ENCODE measurements at places on chromosomes 16 and 17.

GRCh38 chr16:57754354-57755060, 18.9 kb downstream of the KATNB1 start:
- DNase-seq, result no peak

DNA sequence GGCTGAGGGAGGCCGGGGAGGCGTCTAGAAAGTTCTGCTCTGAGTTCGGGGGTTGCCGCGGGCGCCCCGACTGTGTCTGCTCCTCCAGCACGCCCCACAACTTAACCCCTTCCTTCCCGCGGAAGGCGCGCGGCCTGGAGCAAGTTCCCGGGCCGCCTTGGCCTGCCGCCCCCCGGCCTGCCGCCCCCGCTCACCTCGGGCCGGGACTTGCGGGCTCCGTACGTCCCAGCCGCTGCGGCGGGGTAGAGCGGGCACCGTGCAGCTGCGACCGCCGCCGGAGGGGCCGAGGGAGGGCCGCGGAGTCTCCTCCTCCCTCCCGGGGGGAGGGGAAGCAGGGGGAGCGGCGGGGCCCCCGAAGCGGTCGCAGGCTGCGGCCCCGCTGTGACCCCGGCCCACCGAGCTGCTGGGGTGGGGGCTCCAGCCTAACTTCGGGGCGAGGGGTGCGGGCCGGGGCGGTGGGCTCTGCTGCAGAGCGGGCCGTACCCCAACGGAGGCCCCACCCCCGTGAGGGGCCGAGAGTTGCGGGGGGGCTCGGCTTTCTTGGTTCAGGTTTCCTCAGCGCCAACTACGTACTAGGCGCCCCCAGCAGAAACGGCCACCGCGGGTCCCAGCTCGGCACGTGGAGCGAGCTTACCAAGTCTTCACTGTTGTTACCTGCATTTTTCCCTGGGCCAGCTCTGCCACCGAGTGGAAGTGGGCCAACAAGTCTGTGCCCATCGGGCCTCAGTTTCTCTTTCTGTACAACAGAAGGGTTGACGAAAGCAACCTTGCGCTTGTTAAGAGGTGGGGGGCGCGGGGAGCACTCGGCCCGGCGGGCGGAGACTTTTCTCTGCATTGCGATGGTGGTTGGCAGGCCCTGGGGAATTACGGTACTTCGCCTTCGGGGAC, at the start of gene CCDC102A:
Gene CCDC102A (minus strand): TSS at position 266 of the 888 bp plus-strand sequence. CDS start 7,394 bp downstream, outside the sequence.
- no peak for DNase-seq

DNA sequence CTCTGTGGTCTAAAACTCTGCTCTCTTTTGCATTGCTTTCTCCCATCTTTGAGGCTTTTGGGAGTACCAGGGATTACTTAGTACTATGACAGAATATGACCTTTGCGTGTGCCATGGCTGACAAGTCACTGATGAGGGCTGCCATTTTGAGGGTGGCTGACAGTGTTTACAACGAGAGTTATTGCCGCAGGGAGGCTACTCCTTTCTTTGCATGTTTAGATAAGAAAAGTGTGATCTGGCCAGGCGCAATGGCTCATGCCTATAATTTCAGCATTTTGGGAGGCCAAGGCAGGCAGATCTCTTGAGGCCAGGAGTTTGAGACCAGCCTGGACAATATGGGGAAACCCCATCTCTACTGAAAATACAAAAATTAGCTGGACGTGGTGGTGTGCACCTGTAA, 77.5 kb downstream of the GSG1L start:
- DNase-seq, result no peak

DNA sequence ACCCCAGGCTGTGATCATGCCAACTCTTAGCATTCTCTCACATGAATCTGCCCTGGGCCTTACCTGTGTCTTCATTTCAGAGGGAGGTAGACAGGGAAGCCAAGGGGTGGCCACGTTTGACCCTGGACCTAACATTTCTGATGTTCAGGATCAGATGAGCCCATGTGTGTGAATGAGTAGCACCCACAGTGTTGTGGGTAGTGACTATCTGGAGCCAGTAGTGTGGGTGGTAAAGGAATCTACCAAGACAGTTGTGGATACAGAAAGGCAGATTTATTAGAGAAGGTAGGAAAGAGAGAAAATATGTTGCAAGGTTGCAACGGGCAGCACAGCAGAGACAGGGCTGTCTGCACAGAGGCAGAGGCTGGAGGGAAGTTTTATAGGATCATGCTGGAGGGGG, 60.5 kb downstream of the TK2 start:
- DNase-seq, result no peak

GRCh38 chr17:7184091-7184488, 4.9 kb upstream of the ASGR1 start:
- no peak for DNase-seq

DNA sequence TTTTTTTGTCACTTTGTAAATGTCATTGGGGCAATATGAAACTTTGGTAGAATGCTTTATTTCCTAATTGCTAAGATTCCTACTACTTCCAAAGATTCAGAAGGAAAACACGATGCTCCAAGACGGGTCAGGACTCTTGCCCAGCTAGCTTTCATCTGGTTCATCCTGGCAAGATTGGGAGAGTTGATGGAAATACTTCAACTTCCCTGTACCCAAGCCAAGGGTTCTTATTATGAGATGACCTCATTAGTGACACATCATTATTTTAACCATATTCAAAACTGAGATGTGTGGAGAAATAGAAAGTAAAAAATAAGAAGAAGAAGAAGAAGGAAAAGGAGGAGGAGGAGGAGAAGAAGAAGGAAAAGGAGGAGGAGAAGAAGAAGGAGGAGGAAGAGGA, 25.6 kb downstream of the SOX9 start:
- DNase-seq, result no peak

GRCh38 chr17:17518014-17518413, 21.8 kb upstream of the RASD1 start:
- no peak for DNase-seq

DNA sequence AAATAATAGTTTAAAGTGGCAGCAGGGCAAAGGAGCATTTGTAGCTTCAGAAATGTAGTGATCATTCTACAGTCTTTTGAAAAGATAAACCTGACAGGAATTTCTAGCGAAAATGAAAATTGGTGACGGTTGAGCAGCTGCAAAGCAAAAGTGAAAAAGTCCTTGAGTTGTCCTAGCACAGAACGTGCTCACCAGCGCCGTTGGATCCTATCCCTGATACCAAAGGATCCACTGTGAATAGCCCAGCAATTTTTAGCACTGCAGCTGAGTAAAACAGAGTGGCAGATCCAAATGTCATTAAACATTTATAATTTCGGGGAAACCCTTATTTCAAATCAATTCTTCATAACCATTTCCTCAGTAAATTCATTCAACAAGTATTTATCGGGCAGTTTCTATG, 453.8 kb upstream of the HSBP1 start:
- no peak for DNase-seq

DNA sequence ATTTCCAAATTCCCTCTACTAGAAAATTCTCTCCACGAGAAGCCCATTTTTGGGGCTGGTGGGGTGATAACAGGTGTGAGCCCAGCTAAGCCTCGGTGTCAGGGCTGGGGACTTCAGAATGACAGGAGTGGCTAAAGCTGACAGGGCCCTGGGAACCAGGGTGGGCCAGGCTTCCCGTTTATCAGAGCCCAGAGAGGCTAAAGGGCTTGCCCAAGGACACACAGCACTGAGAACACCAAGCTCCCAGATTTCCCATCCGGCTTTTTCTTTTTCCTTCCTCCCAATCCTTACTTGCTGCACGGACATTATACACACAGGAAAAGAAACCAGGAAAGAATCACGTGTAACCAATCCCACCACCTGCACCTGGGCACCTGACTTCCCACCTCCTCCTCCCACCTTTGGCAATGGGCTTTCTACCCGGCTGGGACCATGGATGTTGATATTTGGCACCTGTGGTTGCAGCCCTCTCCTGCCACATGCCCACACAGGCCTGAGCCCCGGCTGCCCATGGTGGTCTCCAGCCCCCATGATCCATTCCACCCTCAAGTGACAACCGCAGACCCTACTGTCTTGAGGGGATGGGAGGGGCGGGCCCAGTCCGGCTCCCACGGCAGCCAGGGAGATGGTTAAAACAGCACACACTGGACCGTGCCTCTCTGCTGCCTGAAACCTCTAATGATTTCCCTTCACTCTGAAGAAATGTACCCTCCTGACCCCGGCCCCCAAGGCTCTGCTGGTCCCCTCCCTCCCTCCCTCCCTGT, 78.9 kb downstream of the ENGASE start:
- DNase-seq, result no peak

- DNase-seq, result no peak
Measured at GRCh38 chr17:4539025-4539424, 16.2 kb downstream of the MYBBP1A start.

GRCh38 chr16:9126609-9127008, 35.2 kb downstream of the HAPSTR1 start:
- no peak for DNase-seq

- no peak for DNase-seq
Measured at GRCh38 chr16:78177987-78178386, 78.5 kb downstream of the WWOX start.

- no peak for DNase-seq
Measured at GRCh38 chr16:23357761-23358290, 55.7 kb downstream of the SCNN1B start.

- no peak for DNase-seq
Measured at GRCh38 chr16:53982631-53983042, 278.7 kb downstream of the FTO start.

- DNase-seq, result no peak
Measured at GRCh38 chr16:24204150-24204665, 51.9 kb upstream of the CACNG3 start.

DNA sequence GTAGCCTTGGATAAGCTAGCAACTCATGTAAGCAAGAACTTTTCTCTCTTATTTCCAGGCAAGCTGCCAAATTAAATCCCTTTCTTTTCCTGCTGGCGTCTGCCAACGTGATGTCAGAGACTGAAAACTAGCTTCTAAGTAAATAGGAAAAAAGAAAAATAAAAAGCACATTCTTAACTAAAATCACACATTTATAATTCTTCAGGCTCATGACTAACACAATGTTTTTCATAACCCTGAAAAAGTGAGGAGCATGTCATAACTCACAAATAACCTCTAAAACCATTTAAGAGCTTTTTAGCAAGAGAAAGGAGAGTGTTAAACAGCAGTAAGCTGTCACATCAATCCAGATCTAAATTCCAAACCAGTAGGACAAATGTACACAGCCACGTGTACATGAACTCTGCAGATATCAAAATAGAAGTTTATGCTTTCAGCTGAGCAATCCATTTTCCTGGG, 110.0 kb downstream of the N4BP1 start:
- DNase-seq, result no peak

- DNase-seq, result no peak
Measured at GRCh38 chr16:80459331-80459777, 81.4 kb upstream of the DYNLRB2 start.

DNA sequence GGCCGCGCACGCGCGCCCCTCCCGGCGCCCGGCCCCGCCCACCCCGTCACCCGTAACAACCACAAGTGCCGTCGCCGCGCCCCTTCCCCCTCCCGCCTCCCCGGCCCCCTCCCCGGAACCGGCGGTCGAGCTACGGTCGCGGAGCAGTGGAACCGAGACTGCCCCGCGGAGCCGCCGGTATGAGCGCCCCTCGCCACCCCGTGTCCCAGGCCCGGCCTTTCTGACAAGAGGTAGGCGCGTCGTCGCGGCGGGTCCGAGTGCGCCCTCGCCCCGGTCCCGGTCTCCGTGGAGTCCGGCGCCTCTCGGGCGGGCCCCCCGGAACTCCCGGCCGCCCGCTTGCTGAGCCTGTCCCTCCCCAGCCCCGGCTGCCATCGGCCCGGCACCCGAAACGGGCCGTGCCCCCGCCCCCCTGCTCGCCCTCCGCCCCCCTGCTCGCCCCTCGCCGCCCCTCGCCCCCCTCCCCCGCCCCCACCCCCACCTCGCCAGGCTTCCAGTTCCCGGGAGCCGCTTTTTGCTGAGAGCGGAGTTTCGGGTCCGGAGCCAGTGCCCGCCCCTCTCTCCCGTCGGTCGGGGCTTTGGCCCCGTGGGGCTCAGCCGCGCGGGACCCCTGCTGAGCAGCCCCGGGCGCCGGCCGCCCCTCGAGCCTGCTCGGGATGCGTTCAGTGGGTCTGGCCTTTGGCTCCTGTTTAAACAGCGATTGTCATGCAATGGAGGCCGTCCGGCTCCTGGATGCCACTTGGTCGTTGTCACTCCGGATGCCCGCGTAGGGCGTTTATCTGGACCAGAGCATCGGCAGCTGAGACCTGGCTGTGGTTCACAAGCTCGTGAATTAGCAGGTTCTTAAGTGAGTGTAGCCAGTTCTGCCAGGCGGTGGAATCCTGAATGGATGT, at the start of gene SEC14L1:
Gene SEC14L1 (plus strand): TSS at position 92 of the 890 bp plus-strand sequence. CDS start 2,628 bp downstream, outside the sequence.
- DNase-seq, result no peak

GRCh38 chr16:72162105-72162692, 9.8 kb downstream of the PMFBP1 start:
- no peak for DNase-seq

DNA sequence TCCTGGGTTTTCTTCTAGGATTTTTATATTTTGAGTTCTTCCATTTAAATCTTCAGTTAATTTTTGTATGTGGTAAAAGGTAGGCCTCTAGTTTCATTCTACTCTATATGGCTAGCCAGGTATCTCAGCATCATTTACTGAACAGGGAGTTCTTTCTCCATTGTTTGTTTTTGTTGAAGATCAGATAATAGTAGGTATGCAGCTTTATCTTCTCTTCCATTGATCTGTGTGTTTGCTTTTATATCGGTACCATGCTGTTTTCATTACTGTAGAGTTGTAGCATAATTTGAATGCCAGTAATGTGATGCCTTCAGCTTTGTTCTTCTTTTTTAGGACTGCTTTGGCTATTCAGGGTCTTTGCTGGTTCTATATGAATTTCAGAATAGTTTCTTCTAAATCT, 77.3 kb downstream of the USP22 start:
- DNase-seq, result no peak

DNA sequence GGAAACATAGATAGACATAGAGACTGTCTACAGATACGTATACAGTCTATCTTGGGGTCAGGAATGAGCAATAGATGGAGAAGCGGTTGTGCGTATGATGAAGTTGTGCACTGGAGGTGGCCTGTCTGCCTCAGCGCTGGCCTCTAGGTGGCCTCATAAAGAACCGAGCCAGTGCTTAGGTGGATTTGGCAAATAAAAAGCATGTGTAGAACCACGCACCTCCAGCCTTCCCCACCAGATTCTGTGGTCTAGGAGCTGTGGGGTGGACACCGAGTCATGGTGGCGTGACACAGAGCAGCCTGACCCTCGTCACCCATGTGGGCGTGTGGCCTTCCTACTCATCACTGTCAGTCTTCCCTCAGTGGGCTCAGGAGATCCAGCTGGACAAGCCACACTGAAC, 34.0 kb downstream of the PGS1 start:
- no peak for DNase-seq

DNA sequence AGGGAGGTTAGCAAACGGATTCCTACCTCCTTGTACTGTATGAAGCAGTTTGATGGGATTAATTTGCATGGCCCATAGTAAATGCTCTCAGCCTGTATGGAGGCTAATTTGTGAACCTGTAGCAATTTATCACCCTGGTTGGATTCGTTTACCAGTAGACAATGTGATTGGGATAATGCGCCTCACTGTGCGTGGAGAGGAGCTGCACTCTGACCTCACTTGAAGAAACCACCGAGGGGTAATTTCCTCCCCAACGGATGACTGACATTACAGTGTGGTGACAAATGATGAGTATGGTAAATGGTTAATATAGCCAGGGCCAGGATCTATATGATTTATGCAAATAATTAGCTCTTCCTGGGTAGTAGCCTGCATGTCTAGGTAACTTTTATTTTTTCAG, 479.1 kb upstream of the RBFOX1 start:
- DNase-seq, result no peak

Data from NCI-H2081 treated with DMSO at 0.1 percent for 48 hours (cell line).